ENCODE measurements at places on chromosomes 4 and X. TPM values are rescaled to one million over a fixed set of nuclear protein-coding genes. Genes with fewer than 3 reads are reported as not detected.

The NAA11 gene
- total RNA-seq: 23.0 TPM

The SULT1B1 gene
- total RNA-seq: 0.24 TPM

The POF1B gene
- total RNA-seq: 0.25 TPM

DNA sequence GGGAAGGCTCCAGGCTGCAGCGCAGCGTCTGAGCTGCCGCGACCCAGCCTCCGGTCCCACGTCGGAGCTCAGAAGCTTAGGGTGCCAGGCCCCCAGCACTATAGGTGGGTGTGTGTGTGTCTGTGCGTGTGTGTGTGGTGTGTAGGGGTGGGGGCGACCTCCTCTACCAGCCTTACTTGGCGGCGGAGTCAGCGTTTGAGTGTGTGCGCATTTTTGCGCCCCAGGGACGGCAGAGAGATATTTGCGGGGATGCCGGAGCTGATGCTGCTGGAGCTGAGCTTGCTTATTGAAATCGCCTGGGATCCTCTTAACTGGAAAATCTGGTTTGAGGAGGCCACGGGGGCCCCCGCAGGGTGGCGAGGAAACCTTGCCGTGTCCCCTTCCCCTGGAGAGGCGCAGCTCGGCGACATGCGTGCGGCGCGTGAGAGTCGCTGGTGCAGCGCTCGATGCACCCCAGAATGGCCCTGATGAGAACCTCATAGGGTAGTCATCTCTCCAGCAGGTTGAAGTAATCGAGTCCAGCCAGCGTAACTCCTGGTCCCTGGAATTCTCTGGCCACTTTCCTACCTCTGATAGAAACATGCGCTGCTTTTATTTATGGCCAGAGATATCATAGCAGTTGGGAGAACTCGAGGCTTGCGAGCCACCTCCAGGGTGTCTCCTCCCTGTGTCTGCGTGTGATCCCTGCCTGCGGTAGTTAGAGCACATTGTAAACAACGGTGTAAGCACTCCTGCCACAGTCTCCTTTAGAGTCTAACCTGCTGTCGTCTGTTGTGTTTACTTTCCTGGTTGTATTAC lies 2.7 kb downstream of the ADGRL3 start:
- H3K27me3 ChIP-seq: no peaks in the 10 kb centered on the region
- no peaks in the 10 kb centered on the region for H3K4me1 ChIP-seq
- peak; percentile 48 for DNase-seq
- H3K4me3 ChIP-seq: peak overlapping the region; percentile 68

DNA sequence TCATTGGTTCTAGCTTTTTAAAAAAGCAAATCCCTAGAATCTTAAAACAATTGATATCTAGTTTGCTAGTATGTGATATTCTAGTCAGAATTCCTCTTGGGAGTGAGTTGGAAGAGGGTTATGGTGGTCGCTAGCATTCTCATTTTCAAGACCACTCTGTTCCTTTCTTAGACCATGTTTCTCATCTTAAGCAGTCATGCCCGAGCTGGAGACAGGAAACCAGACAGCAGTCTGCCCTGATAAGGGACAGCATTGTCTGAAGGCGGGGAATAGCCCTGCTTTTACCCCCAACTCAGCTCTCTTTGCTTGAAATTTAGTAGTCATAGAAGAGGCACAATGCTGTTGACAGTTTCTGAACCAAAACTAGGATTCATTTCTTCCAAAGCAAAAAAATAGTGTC lies 5.2 kb downstream of the KLF3 start:
- no peak overlapping the region for H3K27ac ChIP-seq
- no peak for DNase-seq
- peaks cover 62% of the 10 kb centered on the region for H3K4me1 ChIP-seq
- no peaks in the 10 kb centered on the region for H3K36me3 ChIP-seq
- H3K4me3 ChIP-seq: no peak overlapping the region
- no peaks in the 10 kb centered on the region for H3K27me3 ChIP-seq
